Calu3 (cell line): ENCODE measurements at places on chromosomes 16 and 17. TPM values are rescaled to one million over a fixed set of nuclear protein-coding genes. Genes with fewer than 3 reads are reported as not detected.

DNA sequence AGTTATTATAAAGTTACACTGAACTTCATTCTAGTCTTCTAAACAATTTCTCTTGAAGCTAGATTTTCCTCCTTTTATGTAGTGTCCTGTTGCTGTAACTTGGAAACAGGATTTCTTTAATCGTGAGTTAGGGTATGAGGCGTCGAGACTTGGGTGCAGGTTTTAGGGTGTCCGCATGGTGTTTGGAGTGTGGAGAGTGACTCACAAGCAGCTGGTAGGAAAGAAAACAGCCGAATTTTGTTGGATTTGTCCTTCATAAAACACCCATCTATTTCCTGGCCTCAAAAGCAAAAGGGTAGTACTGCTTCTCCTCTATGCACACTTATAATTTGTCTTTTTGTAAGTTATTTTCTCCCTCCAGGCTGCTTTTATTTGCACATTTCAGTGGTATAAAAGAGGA is 1.6 kb downstream of the RPTOR start:
- peaks cover 16% of the 10 kb centered on the region for H3K36me3 ChIP-seq
- H3K4me1 ChIP-seq = peaks cover 24% of the 10 kb centered on the region
- no peak for DNase-seq
- H3K27me3 ChIP-seq = no peaks in the 10 kb centered on the region
- peak overlapping the region; percentile 83 for H3K4me3 ChIP-seq
- no peak overlapping the region for H3K27ac ChIP-seq

GRCh38 chr17:27591986-27592385 is 39.0 kb upstream of the LGALS9 start:
- DNase-seq = no peak
- no peaks in the 10 kb centered on the region for H3K4me1 ChIP-seq
- H3K27me3 ChIP-seq = no peaks in the 10 kb centered on the region
- H3K27ac ChIP-seq = no peak overlapping the region
- no peaks in the 10 kb centered on the region for H3K36me3 ChIP-seq

- no peak overlapping the region for H3K27ac ChIP-seq
- no peaks in the 10 kb centered on the region for H3K4me1 ChIP-seq
- DNase-seq = no peak
- H3K4me3 ChIP-seq = no peak overlapping the region
- no peaks in the 10 kb centered on the region for H3K27me3 ChIP-seq
Observed at GRCh38 chr16:84896847-84897246, 77.1 kb downstream of the CRISPLD2 start.

DNA sequence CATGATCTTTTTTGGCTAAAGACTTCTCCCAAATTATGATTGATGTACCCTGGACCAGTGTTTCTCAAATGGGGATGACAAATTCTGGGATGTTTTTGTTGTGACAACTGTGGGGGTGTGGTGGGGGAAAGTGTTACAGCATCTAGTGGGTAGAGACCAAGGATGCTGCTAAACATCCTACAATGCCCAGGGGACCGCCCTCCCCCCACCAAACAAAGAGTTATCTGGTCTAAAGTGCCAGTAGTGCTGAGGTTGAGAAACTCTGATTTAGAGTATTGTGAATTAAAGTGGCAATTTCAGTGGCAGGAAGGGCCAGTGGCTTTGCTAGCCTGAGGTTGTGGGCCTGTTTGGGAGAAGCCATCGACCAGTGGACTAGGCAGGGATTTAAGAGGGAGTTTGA is 33.3 kb downstream of the SLC47A2 start:
- no peaks in the 10 kb centered on the region for H3K4me1 ChIP-seq
- H3K27me3 ChIP-seq = no peaks in the 10 kb centered on the region
- H3K27ac ChIP-seq = no peak overlapping the region
- DNase-seq = no peak
- no peaks in the 10 kb centered on the region for H3K36me3 ChIP-seq
- no peak overlapping the region for H3K4me3 ChIP-seq

GRCh38 chr16:30797670-30798309 is 10.8 kb upstream of the ZNF629 start:
- no peaks in the 10 kb centered on the region for H3K4me1 ChIP-seq
- no peaks in the 10 kb centered on the region for H3K36me3 ChIP-seq
- no peak for DNase-seq
- no peak overlapping the region for H3K4me3 ChIP-seq
- H3K27me3 ChIP-seq = peaks cover 16% of the 10 kb centered on the region
- H3K27ac ChIP-seq = no peak overlapping the region

The DPEP1 gene
- total RNA-seq = not detected in 2 replicates

The CTRL gene
- total RNA-seq = 2.6 and 3.4 TPM in 2 replicates

The OTOP3 gene
- total RNA-seq = not detected in 2 replicates

The DRC3 gene
- total RNA-seq = 2.0 and 2.8 TPM in 2 replicates
